Brain pericyte (primary cell): ENCODE measurements at places on chromosomes 2 and 18.

DNA sequence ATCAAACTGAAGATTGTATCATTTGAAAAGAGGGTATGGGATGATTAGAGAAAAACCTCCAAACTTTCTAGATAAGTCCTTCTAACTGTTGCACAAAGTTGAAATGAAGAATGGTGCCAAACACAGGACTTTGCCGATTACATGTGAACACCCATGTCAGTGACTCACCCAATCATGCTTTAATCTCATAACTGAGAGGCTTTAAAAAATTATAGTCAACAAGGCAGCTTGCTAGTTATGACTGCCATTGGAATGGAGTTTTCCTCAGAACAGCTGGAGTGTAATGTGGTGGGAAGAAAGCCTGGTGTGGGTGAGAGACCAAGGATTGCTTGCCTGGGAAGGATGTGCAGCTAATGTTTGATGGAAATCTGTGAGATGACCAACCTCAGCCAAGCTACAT lies 98.2 kb upstream of the ALPP start:
- no peak for DNase-seq

- no peak for DNase-seq
Measured at GRCh38 chr18:44709307-44710126, 28.8 kb downstream of the SETBP1 start.

DNA sequence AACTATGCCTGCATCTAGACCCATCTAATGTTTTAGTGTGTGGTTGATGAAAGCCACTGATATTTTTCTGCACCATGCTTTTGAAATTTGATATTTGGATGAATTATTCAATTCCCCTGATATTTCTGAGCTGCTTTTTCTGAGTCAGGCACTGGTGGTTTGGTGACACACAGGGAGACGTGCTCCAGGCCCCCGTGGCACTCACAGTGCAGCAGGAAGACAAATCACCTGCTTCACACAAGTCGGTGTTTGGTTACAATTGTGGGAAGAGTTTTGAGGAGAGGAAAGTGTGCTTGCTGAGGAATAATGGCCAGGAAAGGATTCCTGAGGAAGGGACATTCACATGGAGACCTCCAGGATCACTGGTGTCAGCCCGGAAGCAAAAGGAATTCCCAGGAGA lies 179.7 kb downstream of the ACKR3 start:
- no peak for DNase-seq

DNA sequence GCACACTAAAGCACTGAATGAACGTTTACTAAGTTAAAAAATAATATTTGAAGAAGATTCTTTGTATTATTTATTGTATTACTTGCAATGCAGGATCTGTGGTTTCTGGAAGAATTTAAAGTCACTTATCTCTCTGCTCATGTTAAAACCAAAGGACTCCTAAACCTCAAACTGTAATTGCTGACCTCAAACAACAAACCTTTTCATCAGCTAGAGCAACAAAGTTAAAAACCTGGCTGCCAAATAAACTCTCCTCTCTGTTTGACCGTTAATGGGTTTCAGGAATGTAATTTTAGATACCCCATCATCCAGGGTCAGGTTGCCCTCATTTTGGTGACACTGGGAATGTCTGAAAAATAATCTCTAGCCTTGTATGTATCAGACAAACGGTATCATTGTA lies 239.1 kb downstream of the TGIF1 start:
- no peak for DNase-seq

GRCh38 chr2:27709326-27709725 lies 45.6 kb downstream of the SLC4A1AP start:
- no peak for DNase-seq

DNA sequence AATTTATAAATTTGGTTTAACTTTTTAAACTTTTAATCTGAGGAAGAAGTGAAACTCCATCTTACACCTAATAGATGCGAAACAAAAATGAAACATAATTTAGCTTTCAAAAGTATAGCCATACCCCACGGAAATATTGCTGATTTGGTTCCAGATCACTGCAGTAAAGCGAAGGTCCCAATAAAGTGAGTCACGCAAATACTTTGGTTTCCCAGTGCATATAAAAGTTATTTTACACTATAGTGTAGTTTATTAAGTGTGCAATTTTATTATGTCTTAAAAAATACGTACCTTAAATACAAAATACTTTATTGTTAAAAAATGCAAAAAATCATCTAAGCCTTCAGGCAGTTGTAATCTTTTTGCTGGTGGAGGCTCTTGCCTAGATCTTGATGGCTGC lies 55.1 kb downstream of the TWSG1 start:
- DNase-seq, result no peak

DNA sequence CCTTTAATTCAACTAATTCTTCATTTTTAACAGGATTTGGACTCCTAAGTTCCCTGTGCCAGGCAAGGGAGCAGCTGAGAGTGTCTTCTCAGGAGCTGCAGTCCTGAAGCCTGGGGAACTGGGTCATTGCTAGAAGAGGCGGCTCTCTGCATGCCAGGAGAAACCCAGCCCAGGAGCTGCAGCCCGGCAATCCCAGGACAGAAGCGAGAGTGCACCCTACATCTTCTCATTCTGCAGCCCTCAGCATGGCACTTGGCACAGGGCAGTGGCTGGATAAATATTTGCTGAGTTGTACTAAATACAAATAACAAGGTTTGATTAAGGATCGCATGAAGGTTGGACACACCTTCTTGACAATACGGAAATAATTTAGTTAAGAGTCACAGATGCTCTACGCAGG lies 244.9 kb upstream of the PXDN start:
- no peak for DNase-seq

DNA sequence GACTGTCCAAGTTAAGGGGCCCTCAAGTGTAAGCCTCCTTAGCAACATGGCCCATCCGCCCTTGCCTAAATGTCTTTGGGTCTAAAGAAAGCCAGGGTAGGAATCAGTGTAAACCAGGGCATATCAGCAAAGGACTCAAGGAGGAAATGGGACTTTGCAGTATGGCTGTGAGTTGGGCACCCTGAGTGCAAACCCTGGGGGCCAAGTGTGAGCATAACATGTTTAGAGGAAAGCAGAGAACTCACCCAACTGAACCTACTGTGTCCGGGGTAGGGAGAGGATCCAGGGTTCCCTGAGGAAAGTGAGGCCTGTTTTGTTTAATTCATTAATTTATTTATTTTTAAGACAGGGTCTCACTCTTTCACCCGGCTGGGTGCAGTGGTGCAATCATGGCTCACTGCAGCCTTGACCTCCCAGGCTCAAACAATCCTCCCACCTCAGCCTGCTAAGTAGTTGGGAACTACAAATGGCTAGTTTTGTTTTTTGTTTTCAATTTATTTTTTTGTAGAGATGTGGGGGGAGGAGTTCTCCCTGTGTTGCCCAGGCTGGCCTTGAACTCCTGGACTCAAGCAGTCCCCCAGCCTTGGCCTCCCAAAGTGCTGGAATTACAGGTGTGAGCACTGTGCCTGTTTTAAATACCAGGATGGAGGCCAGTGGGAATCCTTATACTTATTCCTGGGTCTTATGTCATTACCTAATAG lies 51.0 kb upstream of the ACTR3 start:
- DNase-seq, result no peak

- DNase-seq, result no peak
Measured at GRCh38 chr2:101776172-101777043, 78.9 kb downstream of the MAP4K4 start.

DNA sequence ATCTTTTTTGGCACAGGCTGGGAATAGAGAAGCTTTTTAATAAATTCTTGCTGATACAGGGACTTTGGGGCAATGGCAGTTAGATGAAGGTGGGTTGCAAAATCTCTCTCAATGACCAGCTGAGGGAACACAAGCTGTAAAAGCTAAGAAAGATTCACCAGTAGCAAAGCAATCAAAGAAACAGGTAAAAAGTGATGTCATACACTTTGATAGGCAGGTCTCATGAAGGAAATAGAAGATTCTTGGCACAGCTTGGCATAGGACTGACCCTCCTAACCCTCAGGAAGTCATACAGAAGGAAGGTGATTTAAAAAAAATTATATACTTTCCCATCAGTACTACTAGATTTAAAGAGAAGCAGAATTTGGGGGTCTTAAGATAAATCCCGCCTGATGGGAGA lies 263.6 kb downstream of the LPIN1 start:
- DNase-seq, result no peak
